ENCODE measurements at places on chromosomes 13 and 19.
A peak's percentile ranks its signal among the peaks of the same experiment; 100 is the strongest.

GRCh38 chr19:15874821-15875474, 22.9 kb downstream of the CYP4F2 start:
- DNase-seq, result no peak

DNA sequence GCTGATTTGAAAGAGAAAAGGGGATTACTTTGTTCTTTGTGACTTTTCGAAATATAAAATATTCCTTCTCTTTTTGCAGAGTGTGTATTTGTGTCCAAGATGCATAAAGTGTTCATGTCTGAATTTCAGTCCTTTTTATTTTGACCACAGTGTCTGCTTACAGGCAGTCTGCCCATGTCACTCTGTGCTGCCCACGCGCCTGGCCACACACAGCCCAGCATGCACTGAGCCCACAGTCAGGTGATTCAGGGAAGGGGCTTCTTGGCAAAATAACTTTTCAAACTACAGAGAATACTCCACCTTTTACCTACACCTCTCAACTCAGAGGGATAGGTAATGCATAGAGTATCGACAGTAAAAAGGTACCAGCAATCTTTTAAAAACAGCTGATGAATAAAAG, 142.5 kb upstream of the TRPC4 start:
- DNase-seq, result no peak

GRCh38 chr19:39825093-39825463, 8.9 kb downstream of the DYRK1B start:
- DNase-seq, result no peak

GRCh38 chr13:48072304-48072703, 22.6 kb downstream of the MED4 start:
- DNase-seq, result no peak

GRCh38 chr19:29323021-29323430, 110.1 kb upstream of the UQCRFS1 start:
- no peak for DNase-seq

- DNase-seq, result no peak
Measured at GRCh38 chr13:63364159-63364558, 1948.5 kb upstream of the PCDH20 start.

DNA sequence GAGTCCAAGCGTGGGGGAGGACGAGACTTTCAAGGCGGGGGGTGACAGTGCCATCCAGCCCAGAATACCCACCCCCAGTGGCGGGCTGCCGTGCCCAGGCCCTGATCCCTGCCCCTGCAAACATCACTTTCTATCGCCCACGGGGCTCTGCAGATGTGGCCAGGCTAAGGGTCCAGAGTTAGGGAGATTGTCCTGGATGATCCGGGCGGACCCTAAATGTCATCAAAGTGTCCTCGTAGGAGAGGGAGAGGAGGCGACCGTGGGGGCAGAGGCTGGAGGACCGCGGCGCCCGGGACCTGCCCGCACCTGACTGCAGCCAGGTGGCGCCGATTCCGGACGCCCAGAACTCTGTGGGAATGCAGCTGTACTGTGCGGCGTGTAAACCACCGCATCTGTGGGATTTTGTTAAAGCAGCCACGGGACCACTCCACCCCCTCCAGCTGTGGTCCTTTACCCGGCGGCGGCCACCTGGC, 32.4 kb downstream of the GJA3 start:
- no peak for DNase-seq

DNA sequence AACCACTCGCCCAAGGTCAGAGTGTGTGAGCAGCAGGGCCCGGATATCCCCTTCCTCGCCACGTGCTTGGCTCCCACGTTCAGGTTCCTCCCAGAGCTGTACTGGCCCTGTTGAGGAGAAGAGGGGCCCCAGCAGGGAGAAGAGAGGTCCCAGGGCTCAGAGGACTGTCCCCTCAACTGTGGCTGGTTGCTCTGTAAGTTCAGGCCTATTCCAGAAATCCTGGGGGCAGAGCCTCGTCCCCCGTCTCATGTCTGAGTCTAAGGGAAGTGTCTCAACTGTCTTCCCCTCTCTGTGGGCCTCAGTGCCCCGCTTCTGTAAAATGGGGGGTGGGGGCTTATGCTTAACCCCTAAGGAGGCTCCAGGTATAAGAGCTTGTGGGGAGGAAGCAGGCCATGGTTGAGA, 3.9 kb downstream of the PPP5C start:
- no peak for DNase-seq

DNA sequence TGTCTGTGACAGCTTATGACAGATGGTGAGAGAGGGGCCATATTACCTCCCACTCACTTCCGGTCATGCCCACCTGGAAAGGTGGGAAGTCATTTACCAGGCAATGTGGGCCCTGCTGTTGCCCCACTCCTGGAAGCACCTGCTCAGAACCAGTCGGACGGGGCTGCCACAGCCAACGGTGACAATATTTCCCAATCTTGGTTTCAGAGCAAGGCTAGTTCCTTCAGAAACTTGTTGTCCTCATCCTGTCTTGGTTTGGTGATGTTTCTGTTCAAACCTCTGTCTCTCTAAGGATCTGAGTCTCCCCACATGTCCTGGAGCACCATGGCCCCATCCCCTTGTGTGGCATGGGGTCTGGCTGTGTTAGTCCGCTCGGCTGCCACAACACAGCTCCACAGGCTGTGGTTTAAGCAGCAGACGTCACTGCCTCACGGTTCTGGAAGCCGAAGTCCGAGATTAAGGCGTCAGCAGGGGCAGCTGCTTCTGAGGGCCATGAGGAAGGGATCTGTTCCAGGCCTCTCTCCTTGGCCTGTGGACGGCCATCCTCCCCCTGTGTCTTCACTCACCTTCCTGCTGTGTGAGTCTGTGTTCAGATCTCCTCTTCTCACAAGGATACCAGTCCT, 31.5 kb upstream of the SLC15A1 start:
- no peak for DNase-seq

DNA sequence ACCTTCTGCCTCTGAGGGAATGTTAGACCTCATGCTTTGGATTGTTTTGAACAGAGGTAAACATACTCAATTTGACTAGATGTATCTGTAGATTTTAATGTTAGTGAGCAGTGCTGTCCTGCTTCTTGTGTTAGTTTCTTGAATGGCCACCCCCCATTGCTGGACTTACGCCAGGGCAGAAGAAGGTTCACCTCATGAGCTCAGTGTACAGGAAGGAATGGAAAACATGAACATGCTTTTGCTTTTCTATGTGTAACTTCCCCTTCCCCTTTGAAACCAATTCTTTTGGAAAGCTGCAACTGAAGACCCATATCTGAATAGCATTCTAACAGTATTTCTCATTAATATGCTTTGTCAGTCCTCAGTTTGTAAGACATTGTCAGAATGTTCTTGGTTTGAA, 32.3 kb downstream of the WASF3 start:
- no peak for DNase-seq

DNA sequence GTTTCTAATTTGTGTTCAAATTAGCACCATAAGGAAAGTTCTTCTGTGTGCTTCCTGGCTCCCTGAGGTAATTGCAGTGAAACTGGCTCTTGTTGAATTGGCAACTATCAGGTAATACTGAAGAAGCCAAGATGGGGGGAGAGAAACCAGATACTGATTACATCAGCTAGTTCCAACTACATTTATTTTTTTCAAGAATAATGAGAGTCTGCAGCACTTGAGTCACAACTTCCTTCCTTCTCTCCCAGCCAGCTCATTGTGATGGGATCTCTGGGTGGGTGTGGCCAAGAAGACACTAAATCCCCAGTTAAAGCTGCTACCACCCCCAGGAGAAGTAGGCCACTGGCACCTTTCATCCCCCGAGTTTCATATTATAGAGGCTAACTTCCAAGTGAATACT, 100.7 kb upstream of the RXFP2 start:
- DNase-seq, result no peak

GRCh38 chr19:15426485-15427349, 7.9 kb upstream of the AKAP8L start:
- no peak for DNase-seq

DNA sequence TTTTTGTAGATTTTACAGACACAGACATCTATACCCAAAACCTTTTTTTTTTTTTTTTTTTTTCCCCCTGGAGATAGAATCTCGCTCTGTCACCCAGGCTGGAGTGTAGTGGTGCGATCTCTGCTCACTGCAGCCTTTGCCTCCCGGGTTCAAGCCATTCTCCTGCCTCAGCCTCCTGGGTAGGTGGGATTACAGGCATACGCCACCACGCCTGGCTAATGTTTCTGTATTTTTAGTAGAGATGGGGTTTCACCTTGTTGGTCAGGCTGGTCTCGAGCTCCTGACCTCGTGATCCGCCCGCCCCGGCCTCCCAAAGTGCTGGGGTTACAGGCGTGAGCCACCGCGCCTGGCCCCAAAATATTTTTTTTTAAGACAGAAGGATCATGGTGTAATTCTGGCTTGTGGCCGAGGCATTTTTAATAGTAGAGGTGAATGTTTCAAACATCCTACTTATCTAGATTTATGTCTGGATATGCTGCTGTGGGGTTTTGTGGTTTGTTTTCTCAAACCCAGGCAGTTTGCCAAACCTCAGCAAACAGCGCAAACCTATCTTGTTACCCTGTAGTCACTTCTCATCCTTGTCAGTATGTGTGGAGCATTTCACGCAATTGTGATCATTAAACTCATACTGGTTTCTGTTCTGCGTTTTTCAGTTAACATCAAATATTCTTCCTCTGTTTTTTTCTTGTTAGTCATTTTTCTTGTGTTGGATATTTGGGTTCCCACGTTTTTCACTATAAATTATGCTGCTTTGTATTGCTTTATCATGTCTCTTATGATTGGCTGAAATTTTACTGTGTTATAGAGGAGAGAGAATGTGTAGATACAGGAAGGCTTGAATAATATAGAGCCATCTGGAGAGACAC, 36.2 kb upstream of the GARRE1 start:
- DNase-seq, result no peak

- no peak for DNase-seq
Measured at GRCh38 chr13:95298169-95298965, 2.9 kb downstream of the ABCC4 start.

GRCh38 chr19:15199661-15200552, 888 bp downstream of the NOTCH3 start:
- no peak for DNase-seq

- DNase-seq, result no peak
Measured at GRCh38 chr13:99307648-99308339, 595 bp upstream of the GPR183 start.

GRCh38 chr13:40590112-40590862, 76.2 kb downstream of the FOXO1 start:
- DNase-seq, result no peak

- DNase-seq, result peak; percentile 37
Measured at GRCh38 chr19:1087813-1088415, 7.3 kb downstream of the POLR2E start.

Data from putamen (tissue), 1 donor.